ENCODE measurements at places on chromosomes 5 and 9. TPM values are rescaled to one million over a fixed set of nuclear protein-coding genes. Genes with fewer than 3 reads are reported as not detected.

- DNase-seq: no peak
These were observed 7.2 kb upstream of the MCC start for GRCh38 chr5:113495422-113495841.

DNA sequence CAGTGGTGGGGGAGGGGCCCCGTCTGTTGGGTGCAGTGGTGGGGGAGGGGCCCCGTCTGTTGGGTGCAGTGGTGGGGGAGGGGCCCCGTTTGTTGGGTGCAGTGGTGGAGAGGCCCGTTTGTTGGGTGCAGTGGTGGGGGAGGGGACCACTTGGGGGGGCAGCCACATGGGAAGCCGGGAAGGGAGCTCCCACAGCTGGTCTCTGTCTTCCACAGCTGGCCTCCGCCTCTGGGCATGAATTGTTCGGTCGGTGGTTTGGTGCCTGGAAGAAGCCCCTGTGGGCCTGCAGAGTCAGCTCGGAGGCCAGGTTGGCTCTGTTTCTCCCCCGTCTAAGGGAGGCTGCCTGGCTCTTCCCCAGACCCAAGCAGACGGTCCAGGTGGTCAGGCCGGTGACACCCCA, 69.3 kb downstream of the COL5A1 start:
- no peak for DNase-seq

DNA sequence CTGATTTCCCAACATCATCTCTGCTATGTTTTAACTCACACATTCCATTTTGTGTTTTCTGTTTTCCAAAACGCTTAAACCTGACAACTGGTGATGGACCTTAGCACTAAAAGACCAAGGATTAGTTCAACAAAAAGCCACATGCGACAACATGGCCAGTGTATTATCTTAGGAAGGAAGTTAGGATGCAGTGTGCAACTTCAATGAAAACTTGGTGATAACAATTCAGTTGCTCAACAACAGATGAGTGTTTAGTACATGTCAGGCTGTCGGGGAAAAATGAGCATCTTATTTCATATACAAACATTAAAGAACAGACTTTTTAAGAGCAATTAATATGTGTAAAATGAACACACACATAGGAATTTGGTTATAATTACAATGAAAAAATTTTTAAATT, 780.0 kb downstream of the SEMA5A start:
- DNase-seq: no peak

DNA sequence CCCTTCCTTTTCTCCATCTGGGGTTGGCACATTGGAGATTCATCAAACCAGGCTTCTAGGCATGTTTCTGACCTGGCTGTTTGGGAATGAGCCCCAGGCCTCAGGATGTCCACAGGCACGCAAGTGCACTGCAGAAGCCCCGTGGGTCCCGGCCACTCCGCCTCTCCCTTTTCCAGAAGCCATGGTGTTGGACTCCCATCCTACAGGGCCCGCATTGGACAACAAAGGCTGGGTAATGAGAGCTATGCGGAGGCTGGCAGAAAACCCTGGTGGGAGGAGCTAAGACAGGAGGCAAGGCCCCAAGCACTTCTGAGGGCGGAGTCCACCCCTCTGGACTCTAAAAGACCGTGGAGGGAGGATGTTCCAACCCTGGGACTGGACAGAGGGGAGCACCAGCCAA, 160.6 kb downstream of the OLFM1 start:
- no peak for DNase-seq

DNA sequence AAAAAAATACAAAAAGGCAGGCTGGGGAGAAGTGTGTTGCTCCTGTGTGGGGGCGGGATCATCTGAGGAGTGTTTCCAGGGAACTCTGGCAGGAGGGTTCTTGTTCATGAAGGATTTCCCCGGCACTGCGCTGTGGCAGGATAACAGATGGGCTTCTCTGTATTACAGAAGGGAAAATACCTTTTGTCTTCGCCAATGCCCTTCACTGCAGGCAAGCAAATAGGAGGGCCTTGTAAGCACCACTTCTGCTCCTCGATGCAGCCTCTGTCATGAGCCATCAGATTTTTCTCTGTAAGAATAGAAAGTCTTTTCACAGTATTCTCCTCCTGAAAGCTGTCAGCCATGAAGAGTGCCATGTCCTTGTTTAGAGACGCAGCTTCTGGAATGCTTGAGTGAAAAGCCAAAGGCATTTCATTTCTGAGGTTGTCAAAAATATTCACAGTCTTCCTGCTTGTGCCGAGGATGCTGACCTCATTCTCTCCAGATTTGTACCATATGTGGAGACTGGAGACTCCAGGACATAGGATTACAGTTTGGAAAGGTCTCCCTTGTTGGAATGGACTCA, 294.0 kb downstream of the YTHDC2 start:
- DNase-seq: no peak

- DNase-seq: no peak
These were observed 10.8 kb downstream of the FAM174A start for GRCh38 chr5:100546001-100546400.

GRCh38 chr5:12623408-12623807, 719.2 kb upstream of the CTNND2 start:
- no peak for DNase-seq

DNA sequence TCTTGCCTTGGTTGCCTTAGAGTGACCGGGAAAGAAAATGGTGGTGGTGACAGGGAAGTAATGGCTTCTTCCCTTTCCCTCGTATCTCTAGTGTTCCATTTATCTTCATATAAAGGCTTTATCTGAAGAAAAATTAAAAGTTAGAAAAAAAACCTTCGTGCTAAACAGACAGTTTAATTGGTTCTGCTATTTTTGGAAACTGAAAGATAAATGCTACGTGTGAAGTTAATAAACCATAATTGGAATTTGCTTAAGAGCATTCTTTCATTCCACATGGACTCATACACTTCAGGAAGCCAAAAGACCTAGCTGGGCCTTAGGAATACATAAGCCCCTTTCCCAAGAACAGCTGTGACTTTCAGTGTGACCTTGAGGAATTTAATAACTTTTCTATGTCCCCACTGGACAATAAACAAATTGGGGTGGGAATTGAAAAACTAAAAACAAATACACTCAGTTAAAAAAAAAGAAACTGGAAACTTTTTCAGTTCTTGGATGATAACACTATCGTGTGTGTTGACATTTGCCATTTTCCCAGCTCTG, 818.8 kb upstream of the WWC1 start:
- DNase-seq: no peak

- no peak for DNase-seq
These were observed 99.6 kb downstream of the PARP8 start for GRCh38 chr5:50766042-50766441.

DNA sequence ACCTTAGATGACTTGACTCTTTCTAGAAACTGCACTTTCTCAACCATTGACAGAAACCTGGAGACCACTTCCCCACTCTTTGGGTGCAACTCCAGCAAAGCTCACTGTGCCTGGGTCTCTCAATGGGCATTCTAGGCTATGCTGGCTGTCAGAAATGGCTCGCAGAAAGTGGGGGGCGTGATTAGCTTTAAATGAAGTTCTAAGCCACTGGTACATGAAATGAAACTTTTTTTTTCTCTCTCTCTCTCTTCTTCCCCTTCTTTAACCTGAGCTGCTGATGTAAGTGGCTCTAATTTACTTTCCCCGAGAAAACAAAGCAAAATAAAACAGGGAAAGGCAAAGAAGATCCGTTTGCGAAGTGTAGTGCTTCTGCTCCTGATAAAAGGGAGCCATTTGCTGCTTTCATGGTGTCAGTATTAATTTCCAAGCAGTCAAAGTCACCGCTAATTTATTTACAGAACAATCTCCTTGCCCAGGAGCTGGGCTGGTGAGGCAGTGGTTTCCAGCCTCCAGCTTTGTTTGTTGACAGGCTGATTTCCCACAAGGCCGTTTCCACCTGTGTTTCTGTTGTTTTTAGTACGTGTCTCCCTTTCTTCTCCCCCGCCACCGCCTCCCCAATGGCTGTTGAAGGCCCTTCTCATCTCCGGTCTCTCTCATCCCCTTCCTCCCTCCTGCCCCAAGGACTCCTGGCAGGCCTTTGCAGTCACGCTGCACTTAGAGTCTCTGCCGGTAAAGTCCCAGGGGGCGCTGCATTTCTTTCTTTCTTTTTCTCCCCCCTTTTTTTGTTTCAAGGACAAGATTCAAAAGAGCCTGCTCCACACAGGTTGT, 422.9 kb downstream of the EBF1 start:
- DNase-seq: no peak

- no peak for DNase-seq
These were observed 68.0 kb upstream of the IRX4 start for GRCh38 chr5:1950708-1951103.

DNA sequence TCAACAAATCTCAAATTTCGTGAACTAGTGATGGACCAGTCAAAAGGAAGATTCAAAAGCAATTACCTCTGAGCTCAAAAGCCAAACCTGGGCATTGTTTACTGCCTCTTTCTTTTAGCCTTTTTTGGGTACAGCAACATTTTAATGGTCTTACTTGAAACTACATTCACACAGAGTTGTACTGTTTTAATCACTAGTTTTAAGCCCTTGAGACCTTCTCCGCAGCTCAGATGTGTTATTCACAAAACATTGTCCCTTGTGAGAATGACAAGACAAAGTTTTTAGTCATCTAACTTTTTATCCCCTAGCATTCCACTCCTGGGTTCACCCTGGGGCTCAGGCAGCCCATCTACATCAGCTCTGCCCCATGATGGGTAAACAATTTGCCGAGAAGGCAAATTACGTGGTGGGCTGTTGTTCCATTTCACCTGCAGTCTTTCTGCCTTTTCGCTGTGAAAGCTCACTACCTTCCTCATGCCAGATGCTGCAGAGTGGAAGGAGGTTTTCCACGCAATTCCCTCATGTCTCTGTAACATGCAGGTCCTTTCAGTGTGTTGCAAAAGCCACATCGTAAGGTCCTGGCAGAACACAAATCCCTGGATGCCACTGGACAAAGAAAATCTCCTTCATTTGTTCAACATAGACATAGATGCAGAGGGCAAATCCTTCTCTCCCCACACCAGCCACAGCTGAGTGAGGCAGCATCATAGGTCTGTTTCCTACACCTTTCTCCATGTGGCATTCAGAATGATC, 175.7 kb downstream of the EBF1 start:
- DNase-seq: no peak

DNA sequence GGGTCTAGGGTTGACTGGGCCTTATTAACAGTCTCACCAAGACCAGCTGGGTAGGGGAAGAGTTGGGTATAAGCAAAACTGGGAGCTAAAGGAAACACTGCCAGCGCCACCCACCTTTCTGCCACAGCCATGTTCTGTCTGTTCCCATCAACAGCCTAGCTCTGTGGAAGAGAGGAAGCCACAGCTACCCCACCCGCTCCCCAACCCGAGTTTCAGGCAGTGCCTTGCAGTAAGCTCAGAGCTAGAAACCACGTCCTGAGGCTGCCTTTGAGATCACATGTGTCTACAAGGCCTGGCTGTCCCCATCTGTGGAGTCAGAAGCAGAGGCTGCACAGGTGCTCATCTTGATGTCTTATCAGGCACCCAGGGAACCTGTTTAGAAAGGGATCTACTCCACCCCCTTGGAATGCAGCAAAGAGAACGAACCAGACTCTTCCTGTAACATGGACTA, 15.3 kb downstream of the HNRNPH1 start:
- peak; percentile 56 for DNase-seq

GRCh38 chr5:57845025-57845424, 362.4 kb upstream of the ACTBL2 start:
- no peak for DNase-seq

DNA sequence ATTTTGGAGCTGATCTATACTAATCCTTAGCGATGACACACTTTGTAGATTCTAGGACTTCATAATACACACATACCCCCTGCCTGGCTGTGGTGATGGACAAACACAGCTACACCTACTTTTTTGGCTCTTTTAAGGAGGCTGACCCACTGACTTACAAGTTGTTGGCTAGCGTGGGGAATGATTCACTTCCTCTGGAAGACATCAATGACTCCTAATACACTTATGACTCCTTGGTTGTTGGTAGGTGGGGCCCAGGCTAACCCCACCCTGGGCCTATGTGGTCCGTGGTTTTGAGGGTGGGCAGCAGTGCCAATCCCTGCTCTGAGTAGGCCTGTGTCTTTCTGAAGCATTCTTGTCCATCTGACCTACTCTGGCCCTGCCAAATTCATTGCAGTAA, 144.4 kb downstream of the SLC12A2 start:
- no peak for DNase-seq

- peak; percentile 62 for DNase-seq
These were observed 4.0 kb upstream of the RANBP3L start for GRCh38 chr5:36305571-36306326.

Gene PCDHB16
- total RNA-seq: 9.5 TPM

Gene CDH9
- total RNA-seq: not detected

Gene SPAAR
- total RNA-seq: 5.8 TPM

Gene CHD1
- total RNA-seq: 58.0 TPM

Gene SEMA6A
- total RNA-seq: 35.4 TPM

Gene TEK
- total RNA-seq: 20.5 TPM

Gene CDKN2A
- 1.5 TPM for total RNA-seq

Data from sciatic nerve (tissue), 2 donors.